ENCODE measurements at places on chromosomes 2 and 18. TPM values are rescaled to one million over a fixed set of nuclear protein-coding genes. Genes with fewer than 3 reads are reported as not detected.

DNA sequence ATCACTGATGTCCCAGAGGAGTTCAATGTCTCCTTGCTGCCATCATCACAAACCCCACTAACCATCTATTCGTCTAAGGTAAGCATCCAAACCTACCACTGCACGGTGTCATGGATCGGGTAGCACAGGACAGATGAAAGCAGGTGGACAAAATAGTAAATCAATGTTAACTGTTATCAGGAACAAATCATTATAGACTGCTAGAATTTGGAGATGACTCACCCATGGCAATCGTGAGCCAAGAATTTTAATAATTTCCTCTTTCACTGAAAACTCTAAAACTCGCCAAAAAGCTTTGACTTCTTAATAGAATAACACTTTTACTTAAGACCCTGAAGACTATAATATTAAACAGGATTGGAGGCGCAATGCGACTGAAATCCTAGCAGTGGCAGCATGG is 33.7 kb upstream of the BZW1 start:
- DNase-seq = no peak

GRCh38 chr2:219384083-219384713 is 3.5 kb downstream of the DNPEP start:
- DNase-seq = no peak

- DNase-seq = no peak
These were observed 46.2 kb downstream of the MEIS1 start for GRCh38 chr2:66481100-66481549.

The RRM2 gene
- total RNA-seq = 48.3 TPM

The DCAF17 gene
- total RNA-seq = 17.6 TPM

DNA sequence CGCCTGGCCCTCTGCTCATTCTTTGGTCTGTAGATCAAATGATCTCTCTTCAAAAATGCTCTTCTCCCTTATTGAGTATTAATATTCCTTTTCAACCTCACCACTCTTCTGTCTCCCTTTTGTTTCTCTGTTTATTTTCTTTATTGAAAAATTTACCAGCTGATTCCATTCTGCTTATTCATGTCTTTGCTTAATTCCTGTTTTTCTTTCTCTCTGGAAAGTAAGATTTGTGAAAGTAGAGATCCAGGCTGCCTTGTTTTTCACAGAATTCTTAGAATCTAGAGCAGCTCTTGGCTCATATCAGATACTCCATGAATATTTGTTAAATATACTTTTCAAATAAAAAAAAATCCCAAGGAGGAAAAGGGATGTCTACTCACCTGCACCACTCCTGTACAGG is 157.0 kb downstream of the DOCK10 start:
- DNase-seq = no peak

DNA sequence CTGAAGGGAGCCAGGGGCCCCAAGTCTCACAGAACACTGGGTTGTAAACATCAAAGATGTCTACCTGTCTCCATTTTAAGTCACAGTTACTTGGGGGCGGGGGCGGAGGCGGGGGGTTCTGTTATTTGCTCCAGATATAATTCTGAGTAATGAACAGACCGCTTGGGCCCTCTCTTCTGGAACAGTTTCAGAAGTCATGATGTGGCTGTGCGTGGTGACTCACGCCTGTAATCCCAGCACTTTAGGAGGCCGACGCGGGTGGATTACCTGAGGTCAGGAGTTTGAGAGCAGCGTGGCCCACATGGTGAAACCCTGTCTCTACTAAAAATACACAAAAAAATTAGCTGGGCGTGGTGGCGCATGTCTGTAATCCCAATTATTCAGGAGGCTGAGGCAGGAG is 157.9 kb upstream of the APCDD1 start:
- DNase-seq = no peak

- no peak for DNase-seq
These were observed 127.7 kb downstream of the RHBDD1 start for GRCh38 chr2:226963528-226963927.

GRCh38 chr18:38750751-38751150 is 1185.2 kb upstream of the CELF4 start:
- no peak for DNase-seq

The ZAP70 gene
- total RNA-seq = 0.41 TPM

- peak; percentile 68 for DNase-seq
These were observed at the start of gene RAB17 for GRCh38 chr2:237590272-237591140. Gene RAB17, minus strand, starts transcription at chr2:237590734. Its CDS starts 4,580 bp downstream, at chr2:237586154.
